ENCODE measurements at places on chromosomes 1 and 21.
A peak's percentile ranks its signal among the peaks of the same experiment; 100 is the strongest.

DNA sequence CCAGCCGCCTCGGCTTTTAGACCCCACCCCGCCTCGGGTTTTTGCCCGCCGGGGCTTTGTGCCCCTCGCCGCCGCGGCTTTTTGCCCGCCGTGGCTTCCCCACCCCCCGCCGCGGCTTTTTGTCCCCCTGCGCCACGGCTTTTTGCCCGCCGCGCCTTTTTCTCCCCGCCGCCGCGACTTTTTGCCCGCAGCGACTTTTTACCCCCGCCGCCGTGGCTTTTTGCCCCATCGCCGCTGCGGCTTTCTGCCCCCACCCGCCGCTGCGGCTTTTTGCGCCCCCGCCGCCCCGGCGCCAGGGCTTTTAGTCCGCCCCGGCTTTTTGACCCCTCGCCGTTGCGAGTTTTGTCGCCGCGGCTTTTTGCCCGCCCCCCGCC, 474.4 kb downstream of the FAM72C start:
- DNase-seq = no peak

- no peak for DNase-seq
Observed at GRCh38 chr21:32367158-32367557, 25.7 kb downstream of the URB1 start.

GRCh38 chr21:16424331-16424751, 694.6 kb downstream of the USP25 start:
- no peak for DNase-seq

- no peak for DNase-seq
Observed at GRCh38 chr1:77342745-77343144, 60.9 kb downstream of the AK5 start.

DNA sequence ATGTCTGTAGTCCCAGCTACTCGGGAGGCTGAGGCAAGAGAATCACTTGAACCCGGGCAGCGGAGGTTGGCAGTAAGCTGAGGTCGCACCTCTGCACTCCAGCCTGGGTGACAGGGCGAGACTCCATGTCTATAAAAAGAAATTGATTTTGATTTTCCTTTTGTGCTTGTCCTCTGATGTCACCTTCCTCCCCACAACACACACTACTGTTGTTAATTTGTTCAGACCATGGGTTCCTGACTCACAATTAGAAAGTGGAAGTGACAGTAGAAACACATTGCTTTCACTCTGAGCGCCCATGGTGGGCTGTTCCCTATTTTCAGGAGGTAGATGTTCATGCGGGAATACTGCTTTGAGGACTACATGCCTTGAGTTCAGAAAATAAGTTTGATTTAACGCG, 165.5 kb upstream of the KCNJ6 start:
- DNase-seq = no peak

DNA sequence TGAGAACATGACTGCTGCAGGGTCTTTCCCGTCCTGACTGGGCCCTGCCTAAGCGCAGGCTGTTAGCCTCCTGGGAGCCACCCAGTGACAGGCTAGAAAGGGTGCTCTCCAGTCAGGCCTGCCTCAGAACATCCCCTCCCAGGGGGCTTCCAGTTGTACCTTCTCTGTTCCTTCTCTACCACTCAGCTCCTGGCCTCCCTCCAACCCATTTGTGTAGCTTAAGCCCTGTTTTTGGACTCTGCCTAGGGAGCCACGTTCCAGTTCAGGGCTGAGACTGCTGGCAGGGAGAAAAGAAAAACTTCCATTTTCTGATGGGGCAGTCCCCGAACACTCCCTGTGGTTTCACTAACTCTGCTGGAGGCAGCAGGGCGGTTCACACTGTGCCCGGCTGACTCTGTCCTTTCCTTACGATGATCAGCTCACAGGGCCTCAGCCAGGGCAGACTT, 15.3 kb upstream of the POU3F1 start:
- no peak for DNase-seq

DNA sequence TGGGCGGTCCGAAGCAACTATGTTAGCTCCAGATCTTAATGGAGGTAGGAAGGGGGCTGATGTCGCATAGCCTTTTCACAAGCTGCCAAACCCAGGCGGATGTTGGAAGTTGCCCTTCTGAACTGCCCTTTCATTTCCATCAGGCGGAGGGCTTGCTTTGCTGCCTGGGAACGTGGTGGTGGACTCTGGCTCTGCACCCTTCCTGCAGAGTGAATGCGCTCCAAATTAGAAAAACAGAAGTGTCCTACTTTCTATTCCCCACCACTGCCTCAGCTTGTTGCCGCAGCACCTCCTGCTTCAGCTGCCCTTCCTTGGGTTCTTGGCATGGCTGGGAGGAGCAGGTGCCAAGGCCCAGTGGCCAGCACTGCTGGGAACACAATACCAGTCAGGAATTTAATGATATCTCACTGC, 60.6 kb downstream of the AK4 start:
- peak; percentile 44 for DNase-seq

DNA sequence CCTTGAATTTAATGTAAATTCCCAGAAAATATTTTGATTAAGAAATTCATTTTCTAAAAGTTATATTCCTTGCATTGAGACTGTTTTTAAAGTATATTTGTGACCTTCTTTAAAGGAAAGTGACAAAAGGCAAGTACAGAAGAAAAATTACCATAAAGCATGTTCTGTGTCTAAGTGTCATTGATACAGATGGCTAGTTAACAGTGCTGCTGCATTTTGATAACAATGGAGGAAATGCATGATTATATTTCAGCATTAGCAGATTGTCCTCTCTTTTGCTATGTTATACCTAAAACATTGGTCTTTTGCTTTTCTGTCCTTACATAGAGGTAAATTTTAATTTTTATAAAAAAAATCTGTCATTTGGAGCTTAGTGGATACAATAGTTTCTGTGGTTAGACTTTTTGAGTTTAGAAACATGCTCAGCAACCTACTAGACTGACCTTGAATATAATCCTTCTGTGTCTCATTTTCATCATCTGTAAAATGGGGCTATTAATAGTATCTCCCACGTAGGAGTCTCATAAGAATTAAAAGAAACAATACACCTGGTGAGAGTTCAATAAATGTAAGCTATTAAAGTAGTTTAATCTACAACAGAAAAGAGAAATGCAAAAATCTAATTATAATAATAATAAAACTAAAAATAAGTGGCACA, 51.1 kb upstream of the RGS21 start:
- no peak for DNase-seq

- DNase-seq = peak; percentile 36
Observed at GRCh38 chr1:27391511-27392095, 819 bp upstream of the GPR3 start.

GRCh38 chr1:19086176-19086875, 123.7 kb downstream of the UBR4 start:
- DNase-seq = no peak

- no peak for DNase-seq
Observed at GRCh38 chr1:154972213-154972516, 1.6 kb upstream of the SHC1 start.

DNA sequence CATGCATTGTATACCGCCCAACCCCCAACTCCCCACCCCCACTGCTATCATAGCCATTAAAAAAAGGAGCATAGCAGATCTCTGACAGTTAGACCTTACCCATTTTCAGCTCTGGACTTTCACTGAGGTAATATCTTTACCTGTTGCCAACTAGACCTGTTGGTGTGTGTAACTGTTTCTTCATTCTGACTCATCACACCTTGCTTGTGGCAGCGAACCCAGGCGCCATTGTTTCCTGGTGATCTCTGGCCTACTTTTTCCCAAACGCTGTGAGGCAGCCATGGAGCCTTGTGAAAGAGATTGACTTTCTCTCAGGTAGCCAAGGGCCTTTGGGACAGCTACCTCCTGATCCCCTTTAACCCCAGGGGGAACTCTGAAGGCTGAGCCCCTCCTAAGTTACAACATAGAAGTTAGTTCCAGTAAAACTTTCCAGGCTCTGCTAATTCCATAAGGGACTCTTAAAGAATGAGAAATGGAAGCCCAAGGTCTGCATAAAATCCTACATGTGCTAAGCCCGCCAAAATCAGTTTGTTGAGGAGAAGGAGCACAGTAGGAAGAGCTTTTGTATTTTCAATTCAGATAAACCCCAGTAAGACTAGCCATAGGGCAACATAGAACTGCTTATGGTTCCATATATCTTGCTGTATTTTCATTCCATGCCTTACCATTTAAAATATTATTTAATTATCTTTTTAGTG, 196.1 kb upstream of the CAMK1G start:
- no peak for DNase-seq

GRCh38 chr1:47705517-47706130, 267.8 kb downstream of the FOXD2 start:
- peak; percentile 8 for DNase-seq

DNA sequence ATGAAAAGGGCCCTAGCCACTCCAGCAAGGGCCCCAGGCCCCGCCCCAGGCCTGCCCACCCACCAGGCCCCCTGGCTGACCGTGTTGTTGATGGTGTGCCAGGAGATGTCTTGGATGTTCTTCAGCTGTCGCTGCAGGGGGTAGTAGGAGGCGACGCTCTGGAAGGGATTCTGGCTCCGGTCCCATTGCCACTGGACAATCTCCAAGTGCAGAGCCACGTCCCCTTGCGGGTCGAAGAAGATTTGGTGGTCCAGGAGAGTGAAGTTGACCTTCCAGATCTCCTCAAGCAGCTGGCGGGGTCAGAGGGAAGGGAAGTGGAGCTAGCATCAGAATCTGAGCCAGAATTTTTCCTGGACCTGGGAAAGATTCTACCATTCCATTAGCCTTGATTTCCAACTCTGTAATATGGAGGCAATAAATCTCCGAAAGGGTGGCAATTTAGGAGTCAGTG, 10.2 kb downstream of the TAS1R2 start:
- DNase-seq = no peak

GRCh38 chr1:52532731-52533327, 20.1 kb downstream of the TUT4 start:
- no peak for DNase-seq

Data from midbrain (tissue), 1 donor.